NCI-H1436 treated with DMSO at 0.1 percent for 48 hours (cell line): ENCODE measurements at places on chromosomes 2 and 18.

GRCh38 chr2:172280571-172281361 is 146.6 kb upstream of the ITGA6 start:
- no peak for DNase-seq

DNA sequence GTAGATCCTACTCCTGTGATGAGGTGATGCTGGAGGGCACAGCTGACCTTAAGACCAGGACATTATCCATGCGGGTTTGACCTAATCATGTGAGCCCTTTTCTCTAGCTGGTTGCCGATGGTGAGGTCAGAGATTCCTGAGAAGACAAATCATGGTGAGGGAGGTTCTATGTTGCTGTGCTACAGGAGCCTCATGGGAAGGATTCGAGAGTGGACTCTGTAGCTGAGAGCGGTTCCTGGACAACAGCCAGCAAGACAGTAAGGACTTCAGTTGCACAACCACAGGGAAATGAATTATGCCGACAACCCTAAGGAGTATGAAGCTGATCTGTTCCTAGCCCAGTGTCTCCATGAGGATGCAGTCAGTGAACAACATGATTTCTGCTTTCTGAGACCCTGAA is 80.4 kb downstream of the EPB41L3 start:
- DNase-seq = no peak

DNA sequence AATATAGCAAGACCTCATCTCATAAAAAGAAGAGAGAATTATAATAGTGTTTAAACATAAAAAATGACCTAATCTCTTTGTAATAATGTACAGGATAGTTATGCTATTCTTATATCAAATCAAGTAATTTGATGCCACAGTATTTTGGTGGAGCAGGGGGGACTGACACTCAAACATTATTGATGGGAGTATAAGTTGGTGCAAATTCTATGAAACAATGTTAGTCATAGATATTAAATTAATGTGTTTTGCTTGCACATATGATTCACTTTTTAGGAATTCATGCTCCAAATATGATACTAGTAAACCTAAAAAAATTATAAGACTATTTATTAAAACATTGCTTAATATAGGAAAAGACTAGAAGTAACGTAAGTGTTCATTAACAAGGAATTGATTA is 256.1 kb upstream of the SYT4 start:
- no peak for DNase-seq

- no peak for DNase-seq
Observed at GRCh38 chr2:124402274-124402673, 377.2 kb downstream of the CNTNAP5 start.

DNA sequence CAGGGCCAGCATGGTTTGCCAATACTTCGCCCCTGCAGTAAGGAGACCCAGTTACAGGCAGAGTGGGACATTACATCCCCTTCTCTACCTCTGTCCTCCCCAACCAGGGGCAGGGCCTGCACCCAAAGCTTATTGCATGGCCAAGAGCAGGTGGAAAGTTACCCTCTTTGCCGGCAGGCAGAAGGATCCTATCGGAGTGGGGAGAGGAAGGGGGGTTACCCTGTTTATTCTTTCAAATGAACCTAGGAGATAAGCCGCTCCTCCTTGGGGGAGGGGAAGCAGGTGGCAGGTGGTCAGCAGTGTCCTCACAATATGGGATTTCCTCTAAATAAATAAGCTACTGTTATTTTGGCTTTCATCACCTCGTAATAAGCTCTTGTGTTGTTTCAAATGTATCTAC is 53.9 kb downstream of the SPATS2L start:
- DNase-seq = no peak

DNA sequence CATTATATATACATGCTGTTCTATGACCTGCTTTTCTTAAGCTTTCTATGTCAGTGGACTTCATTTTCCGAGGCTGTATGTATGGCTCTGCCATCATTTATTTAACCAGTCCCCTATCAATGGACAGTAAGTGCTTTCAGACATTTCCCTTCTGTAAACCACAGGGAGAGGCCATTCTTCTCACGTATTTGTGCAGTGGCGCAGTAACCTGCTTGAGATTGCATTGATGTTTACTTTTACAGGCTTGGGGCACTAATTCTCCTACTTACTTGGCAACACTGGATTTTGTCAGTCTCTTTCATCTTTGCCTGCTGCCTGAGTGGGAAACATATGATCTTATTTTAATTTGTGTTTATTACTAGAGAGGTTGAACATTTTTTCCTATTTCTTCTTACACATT is 52.1 kb downstream of the BOLA3 start:
- DNase-seq = no peak

GRCh38 chr2:34909992-34910705 is 1311.0 kb upstream of the FAM98A start:
- DNase-seq = no peak

DNA sequence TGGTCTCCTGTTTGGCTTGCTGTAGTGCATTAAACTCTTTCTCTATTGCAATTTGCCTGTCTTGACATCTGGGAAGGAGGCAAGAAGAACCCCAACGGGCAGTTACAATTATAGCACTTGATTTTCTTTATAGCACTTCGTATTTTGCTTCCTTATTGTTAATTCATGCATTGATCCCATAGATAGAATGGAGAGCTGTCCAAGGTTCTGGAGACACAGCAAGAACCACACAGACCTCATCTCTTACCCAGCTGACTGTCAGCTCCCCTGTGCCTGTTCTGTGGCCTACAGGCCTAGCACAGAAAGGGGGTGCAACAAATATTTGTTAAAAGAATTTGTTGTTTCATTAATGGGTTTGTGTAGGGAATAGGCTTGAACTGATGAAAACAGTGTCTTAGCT is 194.3 kb downstream of the GALNT1 start:
- no peak for DNase-seq

GRCh38 chr2:12948961-12949353 is 232.2 kb downstream of the TRIB2 start:
- DNase-seq = no peak
